Left ventricle myocardium inferior (tissue), 1 donor: ENCODE measurements at places on chromosomes 1 and 21. TPM values are rescaled to one million over a fixed set of nuclear protein-coding genes. Genes with fewer than 3 reads are reported as not detected.

Gene VASH2
- 1.2 TPM for total RNA-seq

Gene SERTAD4
- 4.6 TPM for total RNA-seq

Gene IGSF3
- total RNA-seq: 19.9 TPM

Gene FAF1
- 80.0 TPM for total RNA-seq

Gene BRDT
- not detected for total RNA-seq

Gene ZMYM4
- total RNA-seq: 32.6 TPM

Gene DCDC2B
- total RNA-seq: not detected

Gene S100A7
- not detected for total RNA-seq

Gene GSTM2
- 67.3 TPM for total RNA-seq

Gene ALX3
- not detected for total RNA-seq

Gene RAB7B
- 1.4 TPM for total RNA-seq

Gene ASPM
- total RNA-seq: 0.44 TPM

Gene CD164L2
- not detected for total RNA-seq

Gene SLAMF7
- 0.36 TPM for total RNA-seq

Gene SRSF4
- 51.1 TPM for total RNA-seq

Gene G0S2
- total RNA-seq: 307 TPM

Gene TMPRSS15
- not detected for total RNA-seq

Gene IGSF21
- total RNA-seq: 0.47 TPM

Gene KCNH1
- not detected for total RNA-seq

Gene C1orf141
- not detected for total RNA-seq

Gene HSD3B1
- total RNA-seq: not detected

Gene IVL
- not detected for total RNA-seq

Gene FABP3
- 4,737 TPM for total RNA-seq

Gene DCLRE1B
- 2.1 TPM for total RNA-seq

Gene NTRK1
- 1.0 TPM for total RNA-seq

Gene AQP10
- total RNA-seq: 0.16 TPM

Gene NOS1AP
- total RNA-seq: 6.2 TPM

Gene CLCA4
- 0.27 TPM for total RNA-seq

Gene MYOC
- total RNA-seq: 1.0 TPM

Gene RXRG
- 9.3 TPM for total RNA-seq

Gene TSPAN1
- 1.4 TPM for total RNA-seq

Gene SLC44A5
- 0.58 TPM for total RNA-seq

Gene KANK4
- 0.11 TPM for total RNA-seq

Gene APCS
- not detected for total RNA-seq

Gene RBM11
- 0.30 TPM for total RNA-seq

Gene STRIP1
- total RNA-seq: 18.1 TPM
